CD4-positive, alpha-beta memory T cell (primary cell): ENCODE measurements at places on chromosomes 11 and 22. TPM values are rescaled to one million over a fixed set of nuclear protein-coding genes. Genes with fewer than 3 reads are reported as not detected.

DNA sequence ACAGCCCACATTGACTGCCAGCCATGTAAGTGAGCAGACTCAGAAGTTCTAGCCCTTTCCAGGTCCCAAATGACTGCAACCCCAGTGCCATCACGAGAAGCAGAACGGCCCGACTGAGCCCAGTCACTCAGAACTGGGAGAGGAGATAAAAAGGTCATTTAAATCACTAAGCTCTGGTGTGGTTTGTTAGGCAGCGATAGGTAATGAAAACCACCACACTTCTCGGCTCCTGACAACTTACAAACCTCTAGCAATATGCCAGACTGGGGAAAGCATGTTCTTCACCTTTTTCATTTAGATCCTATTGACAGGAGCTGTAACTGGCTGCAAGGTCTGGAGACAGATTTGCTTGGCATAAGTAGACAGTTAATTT is 6.7 kb downstream of the SLC15A3 start:
- DNase-seq = no peak

DNA sequence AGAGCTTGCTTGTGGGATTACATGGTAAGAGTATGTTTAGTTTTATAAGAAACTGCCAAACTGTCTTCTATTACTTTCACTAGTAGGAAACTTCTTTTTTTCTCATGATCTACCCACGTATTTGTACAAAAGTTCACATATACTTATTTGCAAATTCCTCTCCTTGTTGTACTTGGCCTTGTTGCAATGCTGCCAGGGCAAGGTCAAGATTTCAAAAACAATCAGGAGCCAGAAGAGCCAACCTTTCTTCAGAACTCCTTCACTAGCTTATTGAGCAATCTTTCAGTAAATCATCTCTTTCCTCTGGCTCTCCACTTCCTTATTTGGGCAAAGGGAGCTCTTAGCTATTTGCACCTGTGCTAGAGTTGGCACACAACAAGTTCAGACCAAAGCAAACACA is 9.7 kb downstream of the SRSF8 start:
- DNase-seq = no peak

GRCh38 chr11:71499125-71499524 is 27.9 kb upstream of the KRTAP5-7 start:
- no peak for DNase-seq

- DNase-seq = no peak
Measured at GRCh38 chr22:38623351-38623750, 32.8 kb downstream of the FAM227A start.

GRCh38 chr11:113177671-113178070 is 136.7 kb upstream of the TTC12 start:
- no peak for DNase-seq

Gene PDE2A
- 0.11 TPM for polyA plus RNA-seq

Gene OR8G1
- not detected for polyA plus RNA-seq
